ENCODE measurements at places on chromosomes 4 and X. TPM values are rescaled to one million over a fixed set of nuclear protein-coding genes. Genes with fewer than 3 reads are reported as not detected.

Gene ABHD18
- total RNA-seq: 13.1 TPM

Gene PRSS48
- total RNA-seq: not detected

Gene SH3D19
- 24.3 TPM for total RNA-seq

Gene MND1
- 15.2 TPM for total RNA-seq

Gene HPSE
- total RNA-seq: 87.8 TPM

Gene ANKRD50
- 18.6 TPM for total RNA-seq

Data from type B pancreatic cell (in vitro differentiated cells).